Fibroblast of villous mesenchyme (primary cell): ENCODE measurements at places on chromosomes 12 and 14. TPM values are rescaled to one million over a fixed set of nuclear protein-coding genes. Genes with fewer than 3 reads are reported as not detected.

The KRT75 gene
- total RNA-seq: not detected in 2 replicates

GRCh38 chr12:66237505-66238175 is 48.6 kb downstream of the IRAK3 start:
- DNase-seq: no peak

- no peak for DNase-seq
These were observed 240.6 kb downstream of the SLC25A21 start for GRCh38 chr14:36931791-36932190.

The EGLN3 gene
- total RNA-seq: 0.64 and 0.86 TPM in 2 replicates

- DNase-seq: peak; percentile 79
These were observed at the start of gene SLC8B1 for GRCh38 chr12:113334786-113335539. Gene SLC8B1, minus strand, starts transcription at chr12:113335109. Its CDS starts 2,231 bp downstream, at chr12:113332878.

DNA sequence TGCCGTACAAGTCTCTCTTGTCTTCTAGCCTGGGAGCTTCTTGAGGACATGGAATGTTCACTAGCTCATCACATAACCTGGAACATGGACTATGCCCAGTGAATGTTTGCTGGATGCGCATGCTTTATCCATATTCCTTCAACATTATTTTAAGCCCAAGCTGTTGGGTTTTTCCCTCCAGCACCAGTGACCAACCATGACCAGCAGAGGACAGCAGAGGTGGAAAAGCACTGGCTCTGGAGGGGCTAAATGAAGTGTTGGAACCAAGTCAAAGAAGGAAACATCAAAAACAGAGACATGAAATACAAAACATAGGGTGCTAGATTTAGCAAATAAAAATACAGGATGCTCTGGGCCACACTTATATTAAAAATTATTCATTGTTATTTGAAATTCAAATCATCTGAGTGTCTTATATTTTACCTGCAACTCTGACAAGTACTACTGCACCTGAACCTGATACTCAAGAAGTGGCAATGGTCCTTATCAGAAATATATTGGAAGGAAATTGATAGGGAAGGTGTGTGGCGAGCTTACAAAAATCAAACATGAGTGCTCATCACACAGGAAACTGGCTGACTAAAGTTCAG is 23.1 kb upstream of the HELB start:
- peak; percentile 22 for DNase-seq

The ATL1 gene
- total RNA-seq: 2.6 and 6.9 TPM in 2 replicates

DNA sequence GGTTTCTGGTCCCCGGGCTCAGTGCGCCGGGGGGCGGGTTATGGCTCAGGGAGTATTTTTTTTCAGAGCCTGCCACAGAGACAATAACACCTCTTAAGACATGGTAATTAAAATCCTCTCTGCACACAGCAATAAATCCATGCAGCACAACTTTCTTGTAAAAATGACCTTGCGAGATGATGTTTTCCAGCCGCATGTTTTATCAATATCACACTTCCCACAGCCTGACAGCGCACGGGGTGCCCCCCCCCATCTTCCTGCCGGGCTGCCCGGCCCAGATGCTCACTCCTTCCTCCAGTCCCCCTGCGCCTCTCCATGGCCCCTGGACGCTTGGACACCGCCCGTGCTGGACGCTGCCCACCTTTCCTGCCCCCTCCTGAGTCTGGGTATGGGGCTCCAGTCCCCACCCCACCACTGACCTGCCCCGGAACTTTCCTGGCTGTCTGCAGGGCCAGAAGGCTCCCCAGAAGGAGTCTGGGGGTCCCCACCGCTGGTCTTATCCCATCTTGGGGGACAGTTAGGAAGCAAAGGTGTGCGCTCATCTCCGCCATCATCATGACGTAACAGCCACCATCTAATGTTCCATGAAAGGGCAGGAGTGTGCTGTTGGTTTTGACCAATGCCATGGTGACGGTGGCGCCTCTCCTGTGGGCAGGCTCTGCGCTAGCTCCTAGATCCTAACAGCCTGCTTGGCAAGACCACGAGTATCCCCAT is 182.9 kb downstream of the KIF26A start:
- DNase-seq: no peak

GRCh38 chr12:34296143-34297041 is 274.1 kb downstream of the ALG10 start:
- DNase-seq: no peak

GRCh38 chr12:93152617-93153016 is 223.5 kb upstream of the EEA1 start:
- no peak for DNase-seq

DNA sequence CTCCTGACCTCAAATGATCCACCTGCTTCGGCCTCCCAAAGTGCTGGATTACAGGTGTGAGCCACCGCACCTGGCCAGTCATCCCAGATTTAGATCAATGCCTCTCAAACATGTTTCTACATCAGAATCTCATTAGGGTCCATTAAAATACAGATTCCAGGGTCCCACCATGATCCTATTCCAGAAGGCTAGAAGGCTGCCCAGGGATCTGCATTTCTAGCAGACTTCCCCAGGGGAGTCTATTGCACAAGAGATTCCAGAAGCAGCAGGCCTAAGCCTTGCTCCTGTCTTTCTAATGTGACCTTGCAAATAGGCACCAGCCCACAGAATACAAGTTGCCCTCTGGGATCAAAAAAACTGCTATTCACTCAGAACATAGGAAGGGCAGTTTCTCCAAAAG is 81.5 kb downstream of the SCARB1 start:
- DNase-seq: no peak

DNA sequence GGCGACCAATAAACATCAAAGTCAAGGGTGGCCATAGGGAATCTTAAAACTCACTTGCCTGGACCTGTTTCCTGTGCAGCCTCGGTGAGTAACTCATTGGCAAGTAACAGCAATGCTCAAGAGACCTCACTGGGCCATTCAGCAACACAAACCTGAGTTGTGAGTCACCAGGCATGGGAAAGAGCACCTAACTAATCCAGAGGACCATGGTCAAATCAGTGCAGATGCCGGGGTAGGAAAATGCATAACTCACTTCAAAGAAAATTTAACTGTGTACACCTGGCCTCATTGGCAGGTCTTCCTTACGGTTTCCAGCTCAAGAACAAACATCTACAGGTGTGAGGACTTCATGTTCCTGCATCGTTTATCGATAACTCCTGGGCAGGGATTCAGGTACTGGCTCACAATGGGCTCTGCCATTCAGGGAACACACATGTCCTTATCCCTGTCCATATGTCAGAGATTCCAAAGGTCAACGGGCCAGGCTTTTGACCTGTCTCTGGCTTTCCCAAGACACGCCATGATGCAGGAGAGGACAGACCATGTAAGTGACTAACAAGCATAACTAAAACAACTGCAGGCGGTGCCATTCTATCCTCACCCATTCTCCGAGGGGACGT is 211.8 kb downstream of the ANO2 start:
- DNase-seq: no peak

GRCh38 chr12:30952015-30952414 is 25.5 kb downstream of the TSPAN11 start:
- DNase-seq: no peak

GRCh38 chr12:72535212-72535990 is 263.2 kb downstream of the TRHDE start:
- no peak for DNase-seq

The KRT78 gene
- total RNA-seq: not detected in 2 replicates

DNA sequence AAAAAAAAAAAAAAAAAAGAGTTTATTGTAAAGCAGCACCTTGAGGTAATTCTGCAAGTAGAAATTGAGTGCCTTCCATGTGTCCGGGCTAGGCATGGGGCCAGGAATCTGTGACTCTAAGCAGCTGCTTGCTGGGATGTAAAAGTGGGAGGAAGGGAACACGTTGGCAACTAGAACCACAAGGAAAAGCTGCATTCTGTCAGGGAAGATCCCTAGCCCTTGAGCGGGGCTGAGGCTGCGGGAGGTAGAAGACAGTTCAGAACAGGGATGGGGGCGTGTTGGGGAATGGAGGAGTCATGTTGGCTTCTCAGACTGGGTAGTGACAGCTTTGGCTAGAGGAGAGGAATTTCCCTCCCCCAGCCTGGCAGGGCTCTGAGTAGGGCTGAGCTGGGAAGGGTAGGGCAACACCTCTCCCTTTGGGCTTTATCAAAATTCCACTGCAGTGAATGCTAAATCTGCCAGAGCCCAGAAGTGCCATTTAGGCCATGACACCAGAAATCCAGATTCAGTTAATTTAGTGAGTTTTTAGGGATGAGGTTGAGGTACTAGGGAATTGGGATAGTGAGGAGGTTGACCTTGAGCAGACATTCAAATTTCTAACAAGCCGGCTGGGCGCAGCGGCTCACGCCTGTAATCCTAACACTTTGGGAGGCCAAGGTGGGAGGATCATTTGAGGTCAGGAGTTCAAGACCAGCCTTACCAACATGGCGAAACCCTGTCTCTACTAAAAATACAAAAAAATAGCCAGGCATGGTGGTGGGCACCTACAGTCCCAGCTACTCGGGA is 3.4 kb upstream of the TRAFD1 start:
- peak; percentile 91 for DNase-seq

DNA sequence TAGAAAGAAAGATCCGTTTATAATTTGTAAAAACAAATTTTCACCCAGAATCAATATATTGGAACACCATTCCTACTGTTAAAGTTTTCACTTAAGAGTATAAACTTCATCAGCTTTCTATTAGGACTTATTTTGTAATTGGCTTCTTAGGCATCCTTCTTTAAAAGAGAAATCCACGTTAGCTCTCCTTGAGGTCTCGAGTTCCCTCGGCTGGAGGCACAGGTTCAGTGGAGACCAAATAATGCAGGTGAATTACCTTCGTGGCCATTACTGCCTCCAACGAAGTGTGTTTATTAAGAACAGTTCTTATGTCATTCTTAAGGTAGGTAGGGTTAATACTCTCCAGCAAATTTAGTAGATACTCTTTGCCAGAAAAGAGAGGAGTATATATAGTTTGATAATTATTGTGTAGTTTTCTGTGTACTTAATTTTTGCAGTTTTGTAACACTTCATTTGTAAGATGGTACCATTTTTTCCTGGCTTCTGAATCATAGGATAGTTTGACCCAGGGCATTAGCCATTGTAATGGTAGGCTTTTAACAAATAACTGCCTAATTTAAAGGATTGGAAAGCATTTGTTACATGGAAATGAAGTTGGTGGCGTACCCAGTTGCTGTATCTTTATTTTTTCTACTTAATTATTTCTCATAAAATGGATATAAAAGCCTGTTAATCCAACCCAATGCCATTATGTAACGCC is 2.2 kb downstream of the CALM1 start:
- DNase-seq: no peak

- no peak for DNase-seq
These were observed 44.5 kb downstream of the MVK start for GRCh38 chr12:109618082-109618481.

The NEUROD4 gene
- total RNA-seq: not detected in 2 replicates

- no peak for DNase-seq
These were observed 29.7 kb downstream of the PALS1 start for GRCh38 chr14:67270933-67271332.

DNA sequence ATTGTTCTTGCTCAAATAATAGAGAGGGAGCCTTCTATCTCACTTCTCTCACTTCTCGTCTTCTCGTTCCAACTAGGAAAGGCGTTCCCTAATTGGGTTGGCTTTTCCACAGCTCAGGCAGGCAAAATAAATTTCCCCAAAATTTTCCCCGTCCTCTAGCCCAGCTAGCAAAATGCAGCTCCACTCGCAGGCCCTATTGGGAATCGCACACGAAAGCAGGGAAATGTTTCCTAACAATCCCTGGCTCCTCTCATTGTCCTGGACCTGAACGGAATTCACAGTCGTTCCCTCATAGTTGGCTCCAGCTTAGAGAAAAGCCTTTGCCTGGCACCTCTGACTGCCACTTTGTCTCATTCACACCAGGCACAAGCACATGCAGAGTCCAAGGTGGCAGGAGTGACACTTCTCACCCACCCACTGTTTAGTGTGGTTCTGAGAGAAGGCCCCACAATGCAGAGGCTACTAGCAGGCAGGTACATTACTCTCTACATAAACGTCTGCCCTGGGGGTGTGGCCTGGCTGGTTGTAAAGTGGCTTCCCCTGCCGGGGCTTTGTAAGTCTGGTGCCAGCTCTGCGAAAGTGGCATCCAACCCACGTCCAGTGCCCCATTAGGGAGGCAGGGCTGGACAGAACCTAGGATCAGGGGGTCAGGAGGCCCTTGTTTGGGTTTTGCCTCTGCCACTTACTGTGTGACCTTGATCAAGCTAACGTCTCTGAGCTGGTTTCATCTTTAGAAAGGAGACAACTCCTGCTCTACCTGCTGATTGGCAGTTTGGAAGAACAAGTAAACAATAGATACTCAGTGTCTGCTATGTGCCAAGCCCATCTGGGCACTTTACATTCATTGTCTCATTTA is 4.2 kb downstream of the SERPINA10 start:
- DNase-seq: no peak

The SLC39A2 gene
- total RNA-seq: not detected in 2 replicates

- DNase-seq: peak; percentile 77
These were observed 153.8 kb downstream of the MED13L start for GRCh38 chr12:116123451-116124258.

DNA sequence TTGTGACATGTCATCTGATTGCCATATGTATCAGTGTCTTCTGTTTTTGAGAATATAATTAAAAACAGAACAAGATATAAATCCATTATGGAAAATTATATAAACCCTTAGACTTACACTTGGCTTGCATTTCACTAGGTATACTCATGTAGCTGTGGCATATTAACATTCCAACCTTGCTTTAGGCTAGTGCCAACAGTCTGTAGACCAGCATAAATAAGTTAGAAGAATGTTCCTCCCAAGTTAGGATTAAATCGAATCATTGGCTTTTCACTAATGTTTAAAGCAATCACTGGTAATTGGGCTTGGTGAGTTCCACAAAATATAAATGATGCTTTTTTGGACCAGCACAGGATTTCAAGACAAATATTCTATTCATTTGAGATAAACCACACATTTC is 103.0 kb downstream of the LIN7A start:
- no peak for DNase-seq

DNA sequence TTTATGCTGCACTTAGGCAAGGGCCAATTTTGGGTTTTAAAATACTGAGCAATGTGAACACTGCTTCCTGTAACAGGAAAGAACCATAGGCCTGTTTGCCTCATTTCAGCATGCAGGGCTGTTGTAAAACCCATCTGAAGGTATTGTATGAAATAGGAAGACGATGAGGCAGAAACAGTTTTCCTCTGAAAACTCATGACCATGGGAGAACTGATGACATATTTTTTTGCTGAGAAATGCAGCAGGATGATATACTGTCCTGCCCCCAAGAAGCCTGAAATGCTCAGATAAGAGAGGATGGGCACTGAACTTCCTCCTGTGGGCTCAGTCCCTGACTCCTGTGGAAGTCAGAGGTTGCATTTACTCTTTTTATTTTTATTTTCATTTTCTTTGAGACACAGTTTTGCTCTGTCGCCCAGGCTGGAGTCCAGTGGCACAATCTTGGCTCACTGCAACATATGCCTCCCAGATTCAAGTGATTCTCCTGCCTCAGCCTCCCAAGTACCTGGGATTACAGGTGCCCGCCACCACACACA is 17.4 kb downstream of the PYGL start:
- DNase-seq: no peak

The LAG3 gene
- total RNA-seq: 0.43 and 0.64 TPM in 2 replicates

DNA sequence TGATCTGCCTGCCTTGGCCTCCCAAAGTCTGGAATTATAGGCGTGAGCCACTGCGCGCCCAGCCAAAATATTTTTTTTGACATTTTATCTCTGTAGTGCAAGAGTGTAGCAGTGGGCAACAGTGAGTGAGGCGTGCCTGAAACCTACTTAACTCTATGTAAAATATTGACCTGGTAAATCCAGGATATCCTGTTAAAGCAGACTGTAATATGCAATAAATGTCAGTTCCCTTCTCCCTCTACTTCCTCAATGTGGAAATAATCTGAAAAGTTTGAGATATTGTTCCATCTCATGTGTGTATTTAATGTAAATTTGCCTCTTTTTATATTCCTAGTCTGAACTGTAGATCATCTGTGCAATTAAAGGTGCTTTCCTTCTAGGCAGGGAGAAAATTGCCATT is 9.5 kb upstream of the CDK17 start:
- DNase-seq: no peak

The GLIPR1L1 gene
- not detected in 2 replicates for total RNA-seq
